Stimulated activated CD8-positive, alpha-beta memory T cell treated with anti-CD3 and anti-CD28 coated beads, Interleukin-2, amount 100 ng/mL, for 1 hour (primary cell): ENCODE measurements at places on chromosomes 6 and 20.

GRCh38 chr6:159359581-159360297 is 190.5 kb downstream of the FNDC1 start:
- DNase-seq, result no peak

DNA sequence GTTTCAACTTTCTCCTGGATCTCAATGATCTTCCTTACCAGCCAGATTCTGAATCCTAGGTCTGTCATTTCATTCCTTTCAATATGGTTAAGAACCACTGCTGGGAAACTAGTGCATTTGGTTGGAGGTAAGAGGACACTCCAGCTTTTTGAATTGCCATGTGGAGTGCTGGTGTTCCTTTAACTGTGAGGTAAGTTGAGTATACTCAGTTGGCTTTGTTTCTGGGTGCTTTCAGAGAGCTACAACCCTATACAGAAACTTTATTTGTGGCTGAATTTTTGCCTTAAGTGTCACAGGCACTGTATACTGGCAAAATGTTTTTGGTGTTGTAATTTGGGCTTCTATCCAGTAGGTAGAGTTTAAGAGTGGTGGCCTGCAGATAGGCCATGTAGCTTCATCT is 175.8 kb downstream of the TBC1D32 start:
- DNase-seq, result no peak

GRCh38 chr6:51118792-51119191 is 300.1 kb downstream of the TFAP2B start:
- DNase-seq, result no peak

DNA sequence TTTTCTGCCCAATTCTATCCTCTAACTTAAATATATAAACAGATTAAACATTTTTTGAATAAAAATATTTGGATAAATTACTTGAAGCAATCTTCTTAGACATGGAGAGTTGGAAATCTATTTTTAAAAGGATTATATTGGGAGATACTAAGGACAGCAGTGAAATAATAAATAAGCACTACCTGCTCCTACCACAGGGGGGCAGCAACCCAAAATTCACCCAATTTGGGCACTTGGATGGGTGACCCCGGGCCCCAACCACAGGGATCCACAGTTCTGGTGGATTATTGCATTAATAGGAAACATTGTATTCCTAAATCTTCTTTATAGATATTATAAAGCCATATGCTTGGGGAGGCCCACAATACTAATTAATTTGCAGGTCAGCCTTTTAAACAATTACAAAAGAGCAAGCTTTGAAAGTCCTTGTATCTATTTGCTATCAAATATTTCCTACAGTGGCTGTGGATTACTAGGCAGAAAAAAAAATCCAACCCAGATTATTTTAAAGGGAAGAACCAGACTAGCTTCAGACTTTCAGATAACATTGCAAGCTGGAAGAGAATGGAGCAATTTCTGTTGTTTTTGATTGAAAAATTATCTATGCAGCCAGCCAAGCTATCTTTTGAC is 66.4 kb upstream of the PDE10A start:
- DNase-seq, result no peak

DNA sequence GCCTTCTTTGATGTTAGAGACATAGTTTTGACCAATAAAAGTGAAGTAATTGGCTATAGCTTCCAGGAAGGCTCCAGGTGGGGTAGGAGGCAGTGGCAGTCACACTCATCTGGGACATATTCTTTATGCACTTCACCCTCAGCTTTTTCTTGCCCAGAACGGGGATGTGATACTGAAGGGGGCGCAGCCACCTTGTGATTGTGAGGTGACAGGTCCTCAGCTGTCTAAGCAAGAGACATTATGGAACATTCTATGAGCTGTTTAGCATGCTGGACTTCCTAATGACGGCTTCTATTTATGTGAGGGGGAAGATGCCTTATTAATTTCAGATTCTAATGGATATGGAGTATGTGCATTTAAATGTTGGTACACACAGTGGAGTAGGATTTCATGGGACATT is 151.3 kb upstream of the ZFP64 start:
- DNase-seq, result no peak

GRCh38 chr6:2792330-2793110 is 27.3 kb downstream of the WRNIP1 start:
- DNase-seq, result no peak

GRCh38 chr6:167981916-167982462 is 15.5 kb upstream of the KIF25 start:
- no peak for DNase-seq

- DNase-seq, result no peak
These were observed 18.7 kb downstream of the SGK1 start for GRCh38 chr6:134299236-134299635.

GRCh38 chr6:163897030-163897429 is 482.5 kb downstream of the QKI start:
- no peak for DNase-seq

- DNase-seq, result no peak
These were observed 879.7 kb upstream of the GJE1 start for GRCh38 chr6:141252828-141253608.

DNA sequence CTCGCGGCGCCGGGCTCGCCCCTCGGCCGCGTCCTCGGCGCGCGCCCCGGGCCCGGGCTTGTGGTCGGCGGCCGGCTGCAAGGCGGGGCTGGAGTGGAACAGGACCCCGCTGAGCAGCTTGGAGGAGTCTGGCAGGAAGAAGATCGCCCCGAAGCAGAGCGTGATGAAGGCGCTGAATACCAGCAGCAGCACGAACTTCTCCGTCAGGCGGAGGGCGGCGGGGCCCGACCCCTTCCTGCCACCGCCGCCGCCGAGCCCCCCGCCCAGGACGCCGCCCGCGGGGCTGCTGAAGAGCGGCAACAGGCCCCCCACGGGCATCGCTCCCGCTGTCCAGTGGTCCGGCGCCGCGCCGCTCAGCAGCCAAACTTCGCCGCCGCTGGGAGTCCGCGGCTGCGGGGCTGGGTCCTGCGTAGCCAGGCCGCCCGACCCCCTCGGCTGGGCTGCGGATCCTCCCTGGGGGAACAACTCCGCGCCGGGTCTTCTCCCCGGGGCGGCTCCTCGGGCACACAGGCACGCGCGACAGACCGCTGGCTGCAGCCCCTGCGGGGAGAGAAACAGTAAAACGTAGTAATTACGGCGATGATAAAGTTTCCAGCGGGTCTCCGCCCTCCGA is 707 bp downstream of the MAN1A1 start:
- DNase-seq, result no peak

DNA sequence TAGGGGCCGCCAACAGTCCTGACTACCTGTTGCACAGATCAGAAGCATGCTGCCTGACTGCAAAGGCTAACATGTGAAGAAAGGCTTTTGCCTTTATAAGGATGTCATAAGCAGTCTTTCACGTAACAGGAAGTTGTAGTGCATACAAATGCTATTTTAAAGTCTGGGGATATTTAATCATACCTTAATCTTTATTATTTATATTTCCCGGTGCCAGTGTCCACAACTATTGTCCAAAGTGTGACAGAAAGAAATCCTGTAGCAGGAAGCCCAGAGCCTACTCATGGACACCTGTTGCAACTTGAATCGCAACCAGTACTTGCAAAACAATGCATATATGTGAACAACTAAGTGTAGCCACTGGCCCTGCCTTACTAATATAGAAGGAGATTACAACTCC is 235.8 kb downstream of the ALDH8A1 start:
- no peak for DNase-seq
